Frontal cortex (tissue), 4 donors: ENCODE measurements at places on chromosomes 7 and 10.

DNA sequence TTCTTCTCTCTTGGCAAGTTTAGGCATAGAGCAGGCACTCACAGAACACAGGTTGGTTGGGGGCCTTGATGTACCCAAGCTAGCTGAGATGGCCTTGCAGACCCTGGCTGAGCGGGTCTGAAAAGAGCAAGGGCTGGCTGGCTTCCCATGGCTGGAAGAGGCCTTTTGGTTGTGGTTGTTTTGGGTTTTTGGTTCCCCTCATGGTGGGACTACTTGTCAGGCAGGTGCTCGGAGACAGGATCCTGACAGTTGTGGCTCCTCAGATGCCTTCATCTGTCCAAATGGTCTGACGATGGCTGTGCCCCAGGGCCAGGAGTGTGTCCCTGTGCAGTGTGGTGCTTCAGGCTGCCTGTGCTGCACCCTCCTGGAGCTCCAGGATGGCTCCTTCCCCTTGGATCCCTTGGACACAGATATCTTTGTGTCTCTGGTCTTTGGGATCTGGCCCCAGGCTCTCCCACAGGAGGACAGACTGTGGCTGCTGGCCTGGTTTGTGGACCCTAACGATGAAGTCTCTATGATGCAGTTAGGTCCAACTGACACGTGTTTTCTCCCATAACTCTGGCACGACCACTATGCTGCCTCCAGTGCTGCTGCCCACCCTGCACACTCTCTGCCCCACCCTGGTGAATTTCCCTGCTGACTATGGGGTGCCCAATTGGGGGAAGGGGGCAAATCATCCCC, 321.5 kb upstream of the ZNF32 start:
- no peak for DNase-seq

GRCh38 chr7:107622894-107623293, 37.7 kb upstream of the SLC26A4 start:
- DNase-seq = no peak

DNA sequence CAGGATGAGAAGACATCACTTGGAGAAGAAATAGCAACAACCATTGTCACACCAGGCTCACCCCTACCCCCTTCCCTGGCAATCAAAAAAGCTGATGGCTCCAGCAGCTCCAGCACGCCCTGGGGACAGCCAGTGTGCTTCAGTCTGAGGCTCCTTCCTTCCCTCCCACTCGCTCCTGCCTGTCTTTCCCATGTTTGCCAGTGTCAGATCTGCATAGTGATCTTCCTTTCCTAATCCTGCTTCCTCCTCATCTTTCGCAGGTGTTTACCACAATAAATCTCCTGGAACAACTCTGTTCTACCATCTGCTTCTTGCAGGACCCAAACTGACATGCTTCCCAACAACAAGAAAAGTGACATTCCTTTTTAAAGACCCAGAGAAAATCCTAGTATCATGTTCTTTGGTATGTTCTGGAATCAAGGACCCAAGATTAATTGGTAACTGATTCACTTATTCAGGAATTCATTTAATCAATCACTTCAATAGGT, 57.1 kb downstream of the STEAP1B start:
- no peak for DNase-seq

DNA sequence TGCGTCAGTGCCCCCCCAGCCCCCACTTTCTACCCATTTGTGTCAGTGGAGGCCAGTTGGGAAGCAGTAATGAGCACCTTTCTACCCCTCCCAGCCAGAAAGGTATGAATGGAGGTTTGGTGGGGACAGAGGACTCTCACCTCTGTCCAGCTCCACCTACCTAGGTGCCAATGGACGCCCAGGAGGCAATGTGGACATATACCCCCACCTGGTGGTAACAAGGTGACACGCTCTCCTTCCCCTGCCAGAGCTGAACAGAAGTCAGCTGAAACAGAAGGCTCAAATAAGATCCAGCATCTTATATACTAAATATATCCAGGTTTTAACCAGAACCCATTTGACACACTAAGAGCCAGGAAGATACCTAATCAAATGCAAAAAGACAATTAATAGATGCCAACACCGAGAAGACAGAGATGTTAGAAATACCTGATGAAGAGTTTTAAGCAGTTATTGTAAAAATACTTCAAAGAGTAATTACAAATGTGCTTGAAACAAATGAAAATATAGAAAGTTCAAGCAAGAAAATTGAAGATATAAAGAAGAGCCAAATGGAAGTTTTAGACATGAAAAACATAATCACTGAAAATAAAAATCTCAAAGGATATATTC, 18.4 kb upstream of the SORCS3 start:
- no peak for DNase-seq

- no peak for DNase-seq
These were observed 14.2 kb upstream of the PFKP start for GRCh38 chr10:3053155-3053554.

- no peak for DNase-seq
These were observed 274.0 kb downstream of the FRMD4A start for GRCh38 chr10:14056610-14057332.

GRCh38 chr10:25902002-25902401, 32.0 kb upstream of the MYO3A start:
- no peak for DNase-seq

DNA sequence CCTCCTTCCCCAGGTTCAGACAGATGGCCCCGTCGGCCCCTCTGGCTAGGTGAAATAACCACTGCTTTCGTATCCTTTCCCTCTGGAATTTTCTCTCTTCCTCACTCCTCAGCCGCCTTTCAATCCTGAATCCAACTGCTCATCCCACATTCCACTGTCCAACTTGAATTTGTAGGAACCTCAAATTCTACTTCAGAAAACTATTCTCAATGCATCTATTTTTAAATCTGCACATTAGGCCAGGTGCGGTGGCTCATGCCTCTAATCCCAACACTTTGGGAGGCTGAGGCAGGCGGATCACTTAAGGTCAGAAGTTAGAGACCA, 78.9 kb downstream of the ITIH5 start:
- no peak for DNase-seq
